Breast epithelium (tissue), 4 donors: ENCODE measurements at places on chromosomes 7 and 10.
A peak's percentile ranks its signal among the peaks of the same experiment; 100 is the strongest.

DNA sequence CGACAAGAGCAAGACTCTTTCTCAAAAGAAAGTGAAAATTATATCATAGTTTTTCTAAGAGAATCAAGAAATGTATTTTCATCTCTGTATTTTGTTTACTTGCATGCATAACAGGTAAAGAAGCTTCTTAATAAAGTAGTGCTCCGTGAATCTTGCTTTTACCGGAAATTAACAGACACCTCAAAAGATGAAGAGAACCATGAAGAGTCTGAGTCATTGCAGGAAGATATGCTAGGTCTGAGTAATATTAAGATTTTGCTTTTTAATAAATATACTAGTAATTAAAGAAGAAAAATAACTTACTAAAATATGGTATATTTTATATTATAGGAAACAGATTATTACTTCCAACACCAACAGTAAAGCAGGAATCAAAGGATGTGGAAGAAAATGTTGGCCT, 39.5 kb upstream of the STOX1 start:
- H3K4me3 ChIP-seq = no peak overlapping the region
- no peak for DNase-seq
- no peaks in the 10 kb centered on the region for H3K4me1 ChIP-seq
- no peak overlapping the region for H3K27ac ChIP-seq
- no peaks in the 10 kb centered on the region for H3K27me3 ChIP-seq

GRCh38 chr7:104931181-104931781, 82.7 kb upstream of the KMT2E start:
- H3K27ac ChIP-seq = peak overlapping the region; percentile 44
- no peaks in the 10 kb centered on the region for H3K27me3 ChIP-seq
- H3K4me3 ChIP-seq = no peak overlapping the region
- no peak for DNase-seq
- H3K4me1 ChIP-seq = no peaks in the 10 kb centered on the region
- no peaks in the 10 kb centered on the region for H3K36me3 ChIP-seq

GRCh38 chr7:157821959-157822687, 485.3 kb downstream of the DNAJB6 start:
- no peaks in the 10 kb centered on the region for H3K27me3 ChIP-seq
- H3K4me1 ChIP-seq = no peaks in the 10 kb centered on the region
- no peak overlapping the region for H3K4me3 ChIP-seq
- DNase-seq = no peak
- no peaks in the 10 kb centered on the region for H3K36me3 ChIP-seq
- no peak overlapping the region for H3K27ac ChIP-seq

- H3K36me3 ChIP-seq = no peaks in the 10 kb centered on the region
- H3K27me3 ChIP-seq = no peaks in the 10 kb centered on the region
- H3K4me3 ChIP-seq = peak overlapping the region; percentile 72
- no peaks in the 10 kb centered on the region for H3K4me1 ChIP-seq
- no peak for DNase-seq
- peak overlapping the region; percentile 96 for H3K27ac ChIP-seq
Observed at GRCh38 chr10:22002591-22003176, 846 bp downstream of the DNAJC1 start.

DNA sequence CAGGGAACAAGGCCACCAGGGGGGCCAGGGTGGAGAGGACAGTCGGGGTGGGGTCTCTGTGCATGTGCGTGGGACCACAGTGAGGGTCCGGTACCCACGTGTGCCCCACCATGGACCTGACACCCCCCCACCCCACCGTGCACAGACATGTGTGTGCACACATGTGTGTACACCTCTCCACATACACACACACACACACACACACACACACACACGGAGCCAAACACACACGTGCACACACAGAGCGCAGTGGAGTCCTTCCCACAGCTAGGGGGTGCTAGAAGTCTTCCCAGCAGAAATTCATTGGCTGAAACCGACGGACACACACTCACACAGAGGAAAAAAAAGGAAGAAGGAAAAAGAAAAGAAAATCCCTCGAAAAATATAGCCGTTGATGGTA, 42.8 kb upstream of the GNA12 start:
- H3K4me3 ChIP-seq = no peak overlapping the region
- H3K27ac ChIP-seq = no peak overlapping the region
- H3K36me3 ChIP-seq = no peaks in the 10 kb centered on the region
- no peak for DNase-seq

DNA sequence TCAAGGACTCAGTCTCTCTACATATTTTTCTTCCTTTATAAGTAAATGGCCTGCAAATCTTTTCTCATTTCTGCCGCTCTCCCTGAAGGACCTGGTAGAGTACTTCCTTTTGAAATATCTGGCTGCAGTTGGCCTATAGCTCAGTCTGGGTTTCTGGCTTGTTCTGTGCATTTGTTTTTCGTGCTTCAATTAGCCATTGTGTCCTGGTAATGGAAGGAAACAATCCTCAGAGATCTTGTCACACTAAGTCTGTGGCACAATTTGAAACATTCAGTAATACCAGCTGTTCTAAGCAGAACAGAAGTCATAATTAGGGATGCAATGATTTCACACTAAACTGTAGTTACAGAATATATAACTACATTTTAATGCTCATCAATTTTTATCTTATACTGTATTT, 545.0 kb downstream of the NRG3 start:
- no peak overlapping the region for H3K4me3 ChIP-seq
- no peaks in the 10 kb centered on the region for H3K4me1 ChIP-seq
- no peak overlapping the region for H3K27ac ChIP-seq
- H3K27me3 ChIP-seq = no peaks in the 10 kb centered on the region
- no peaks in the 10 kb centered on the region for H3K36me3 ChIP-seq

DNA sequence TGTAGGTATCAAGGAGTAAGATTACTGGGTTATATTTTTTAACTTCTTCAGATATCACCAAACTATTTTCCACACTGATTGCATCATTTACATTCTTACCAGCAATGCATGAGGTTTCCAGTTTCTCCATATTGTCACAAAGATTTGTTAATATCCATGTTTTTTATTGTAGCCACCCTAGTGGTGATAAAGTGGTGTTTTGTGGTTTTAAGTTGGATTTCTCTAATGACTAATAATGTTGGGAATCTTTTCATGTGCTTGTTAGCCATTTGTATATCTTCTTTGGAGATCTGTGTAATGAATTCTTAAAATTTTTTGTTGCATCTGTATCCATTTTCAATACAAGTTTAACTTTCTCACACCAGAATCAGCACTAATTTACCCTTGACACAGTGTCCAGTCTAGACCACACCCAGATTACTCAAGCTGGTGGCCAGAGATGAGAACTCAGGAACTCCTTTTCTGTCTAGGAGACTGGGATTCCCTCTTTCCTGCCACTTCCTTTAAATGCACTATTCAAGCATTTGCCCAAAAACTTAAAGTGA, 67.0 kb upstream of the PLXDC2 start:
- no peak for DNase-seq
- H3K4me1 ChIP-seq = no peaks in the 10 kb centered on the region
- no peaks in the 10 kb centered on the region for H3K27me3 ChIP-seq
- no peak overlapping the region for H3K27ac ChIP-seq
- H3K36me3 ChIP-seq = no peaks in the 10 kb centered on the region

DNA sequence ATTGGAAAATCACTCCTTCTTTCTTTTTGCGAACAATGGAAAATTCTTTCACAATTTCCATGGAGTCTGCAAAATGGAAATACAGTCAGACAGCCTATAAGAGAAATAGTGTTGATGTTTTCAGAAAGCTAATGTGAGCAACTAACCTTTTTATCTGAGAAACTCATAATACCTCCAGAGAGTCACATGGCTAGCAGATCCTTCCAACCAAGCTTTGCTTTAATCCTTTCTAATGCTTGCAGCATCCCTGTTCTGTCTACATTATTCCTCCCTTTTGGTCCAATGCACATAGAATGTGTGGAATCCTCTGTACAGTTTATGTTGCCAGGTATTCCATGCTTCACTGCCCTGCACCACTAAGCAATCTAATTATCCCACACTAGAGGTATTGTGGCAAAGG, 717.5 kb upstream of the LRRN3 start:
- H3K4me1 ChIP-seq = no peaks in the 10 kb centered on the region
- H3K4me3 ChIP-seq = no peak overlapping the region
- H3K27ac ChIP-seq = no peak overlapping the region

- DNase-seq = no peak
- H3K4me3 ChIP-seq = no peak overlapping the region
- no peak overlapping the region for H3K27ac ChIP-seq
- H3K4me1 ChIP-seq = no peaks in the 10 kb centered on the region
Observed at GRCh38 chr10:13759168-13759567, 172.4 kb downstream of the PRPF18 start.

- H3K27me3 ChIP-seq = no peaks in the 10 kb centered on the region
- H3K4me3 ChIP-seq = peak within 1 kb of the TSS; percentile 68
- no peaks in the 10 kb centered on the region for H3K4me1 ChIP-seq
- H3K27ac ChIP-seq = peak within 1 kb of the TSS; percentile 43
Observed at GRCh38 chr7:3300651-3301448, at the start of gene SDK1. Gene SDK1, plus strand, starts transcription at chr7:3301252. Its CDS starts 335 bp downstream, at chr7:3301587.

- no peak for DNase-seq
- H3K27ac ChIP-seq = no peak overlapping the region
- no peaks in the 10 kb centered on the region for H3K27me3 ChIP-seq
- H3K4me1 ChIP-seq = no peaks in the 10 kb centered on the region
Observed at GRCh38 chr7:102993718-102994029, 80.9 kb downstream of the LRRC17 start.

DNA sequence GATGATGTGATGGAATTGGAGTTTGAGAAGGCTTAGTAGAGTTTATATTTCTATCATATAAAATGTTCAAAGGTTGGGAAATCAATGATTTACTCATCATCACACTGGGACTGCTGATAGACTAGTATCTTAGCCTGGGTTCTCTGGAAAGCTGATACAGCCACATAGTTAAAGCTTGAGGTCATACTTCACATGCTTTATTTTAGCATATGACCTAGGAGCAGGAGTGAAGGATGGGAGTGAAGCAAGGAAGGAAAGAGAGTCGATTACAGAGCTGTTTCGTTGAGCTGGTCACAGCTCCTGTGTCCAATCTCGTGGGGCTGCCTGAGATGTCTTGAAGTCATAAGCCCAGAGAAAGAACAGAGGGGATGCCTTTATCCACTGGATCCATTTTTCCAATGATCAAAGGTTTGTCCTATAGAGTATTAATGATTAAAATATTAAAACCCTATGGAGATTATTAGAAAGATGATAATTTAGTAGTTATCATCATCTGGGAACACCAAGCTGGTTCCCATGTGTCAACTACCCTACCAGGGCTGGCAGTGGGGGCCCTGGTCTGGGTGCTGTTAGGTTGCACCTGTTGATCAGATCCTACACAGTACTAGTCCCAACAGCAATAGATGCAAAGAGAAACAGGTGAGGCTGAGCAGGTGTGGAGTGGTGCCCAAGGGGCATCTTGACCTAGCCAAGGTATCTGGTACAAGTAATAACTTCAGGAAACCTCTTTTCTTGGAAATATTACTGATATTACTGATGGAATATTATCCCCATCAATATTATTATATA, 77.8 kb downstream of the BAMBI start:
- no peaks in the 10 kb centered on the region for H3K36me3 ChIP-seq
- H3K4me1 ChIP-seq = no peaks in the 10 kb centered on the region
- no peaks in the 10 kb centered on the region for H3K27me3 ChIP-seq
- no peak overlapping the region for H3K27ac ChIP-seq

DNA sequence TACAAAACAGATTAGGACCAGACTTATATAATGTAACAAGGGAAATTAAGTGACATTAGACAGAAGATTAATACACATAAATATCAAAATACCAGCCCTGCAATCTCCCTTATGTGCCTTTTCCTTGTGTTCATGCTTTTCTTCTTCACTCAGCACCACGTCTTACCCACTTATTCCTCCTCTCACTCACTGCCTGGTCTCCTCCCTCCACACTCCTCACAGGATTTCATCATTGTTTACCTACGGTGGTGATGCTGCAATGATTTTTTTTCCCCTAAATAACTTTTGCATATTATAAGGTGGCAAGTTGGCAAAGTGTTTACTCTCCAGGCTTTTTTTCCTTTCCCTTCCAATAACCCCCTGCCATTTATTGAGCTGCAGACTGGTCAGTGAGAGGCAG, 203.2 kb downstream of the PCLO start:
- no peaks in the 10 kb centered on the region for H3K4me1 ChIP-seq
- no peak overlapping the region for H3K27ac ChIP-seq
- H3K27me3 ChIP-seq = no peaks in the 10 kb centered on the region
- H3K36me3 ChIP-seq = no peaks in the 10 kb centered on the region
- H3K4me3 ChIP-seq = no peak overlapping the region

DNA sequence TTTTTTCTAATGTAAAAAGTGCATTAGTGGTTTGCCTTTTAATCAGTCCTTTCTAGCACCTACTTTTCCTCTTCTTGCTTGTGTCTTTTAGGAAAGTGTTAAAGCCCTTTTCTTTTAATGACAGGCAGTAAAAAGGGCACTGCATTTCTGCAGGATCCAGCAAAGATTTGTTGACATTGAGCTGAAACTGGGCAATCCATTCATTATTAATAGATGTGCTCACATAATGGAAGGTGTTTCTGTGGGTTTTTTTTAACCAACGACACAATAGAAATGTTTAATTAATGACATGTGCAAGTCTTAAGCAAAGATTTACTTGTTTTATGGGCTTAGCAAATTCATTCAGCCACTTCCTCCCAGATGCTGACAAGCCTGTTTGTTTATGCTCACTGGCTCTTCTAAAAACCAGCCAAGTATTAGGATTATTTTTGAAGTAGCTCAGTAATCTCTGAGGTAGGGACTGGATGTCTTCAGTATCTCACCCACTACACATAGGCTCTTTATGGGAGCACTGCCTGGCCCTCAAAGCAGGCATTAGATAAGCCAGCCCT, 1201.1 kb downstream of the SORCS1 start:
- H3K4me3 ChIP-seq = no peak overlapping the region
- no peak overlapping the region for H3K27ac ChIP-seq
- no peaks in the 10 kb centered on the region for H3K36me3 ChIP-seq
- H3K27me3 ChIP-seq = no peaks in the 10 kb centered on the region
- H3K4me1 ChIP-seq = no peaks in the 10 kb centered on the region

GRCh38 chr7:74454021-74454924, 567 bp downstream of the GTF2IRD1 start:
- peak overlapping the region; percentile 90 for H3K27ac ChIP-seq
- H3K27me3 ChIP-seq = no peaks in the 10 kb centered on the region
- H3K4me1 ChIP-seq = no peaks in the 10 kb centered on the region

DNA sequence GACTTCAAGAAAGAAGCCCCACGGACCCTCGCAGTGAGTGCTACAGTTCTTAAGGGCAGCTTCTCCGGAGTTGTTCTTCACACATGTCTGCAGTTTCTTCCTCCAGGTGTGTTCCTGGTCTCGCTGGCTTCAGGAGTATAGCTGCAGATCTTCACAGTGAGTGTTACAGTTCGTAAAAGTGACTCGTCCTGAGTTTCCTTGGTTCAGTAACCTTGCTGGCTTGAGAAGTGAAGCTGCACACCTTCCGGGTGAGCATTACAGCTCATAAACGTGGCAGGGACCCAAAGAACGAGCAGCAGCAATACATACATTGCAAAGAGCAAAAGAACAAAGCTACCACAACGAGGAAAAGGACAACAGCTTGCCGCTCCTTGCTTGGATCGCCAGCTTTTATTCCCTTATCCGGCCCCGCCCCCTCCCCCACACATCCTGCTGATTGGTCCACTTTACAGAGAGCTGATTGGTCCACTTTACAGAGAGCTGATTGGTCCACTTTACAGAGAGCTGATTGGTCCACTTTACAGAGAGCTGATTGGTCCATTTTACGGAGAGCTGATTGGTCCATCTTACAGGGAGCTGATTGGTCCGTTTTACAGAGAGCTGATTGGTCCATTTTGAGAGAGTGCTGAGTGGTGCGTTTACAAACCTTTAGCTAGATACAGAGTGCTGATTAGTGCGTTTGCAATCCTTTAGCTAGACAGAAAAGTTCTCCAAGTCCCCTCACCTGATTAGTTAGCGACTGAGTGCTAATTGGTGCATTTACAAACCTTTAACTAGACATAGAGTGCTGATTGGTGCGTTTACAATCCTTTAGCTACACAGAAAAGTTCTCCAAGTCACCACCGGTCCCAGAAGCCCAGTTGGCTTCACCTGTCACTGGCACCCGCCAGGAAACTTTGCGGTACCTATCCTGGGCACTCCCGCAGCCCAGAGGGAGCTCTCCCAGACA, 165.3 kb downstream of the AGMO start:
- DNase-seq = no peak
- no peaks in the 10 kb centered on the region for H3K4me1 ChIP-seq
- no peaks in the 10 kb centered on the region for H3K36me3 ChIP-seq
- no peaks in the 10 kb centered on the region for H3K27me3 ChIP-seq
